ENCODE measurements at places on chromosomes 2 and 18. TPM values are rescaled to one million over a fixed set of nuclear protein-coding genes. Genes with fewer than 3 reads are reported as not detected.

Gene CRYGC
- not detected for total RNA-seq

Gene GALNT14
- total RNA-seq = 5.9 TPM

Gene PLEKHA3
- total RNA-seq = 14.0 TPM

Gene PIKFYVE
- total RNA-seq = 50.9 TPM

DNA sequence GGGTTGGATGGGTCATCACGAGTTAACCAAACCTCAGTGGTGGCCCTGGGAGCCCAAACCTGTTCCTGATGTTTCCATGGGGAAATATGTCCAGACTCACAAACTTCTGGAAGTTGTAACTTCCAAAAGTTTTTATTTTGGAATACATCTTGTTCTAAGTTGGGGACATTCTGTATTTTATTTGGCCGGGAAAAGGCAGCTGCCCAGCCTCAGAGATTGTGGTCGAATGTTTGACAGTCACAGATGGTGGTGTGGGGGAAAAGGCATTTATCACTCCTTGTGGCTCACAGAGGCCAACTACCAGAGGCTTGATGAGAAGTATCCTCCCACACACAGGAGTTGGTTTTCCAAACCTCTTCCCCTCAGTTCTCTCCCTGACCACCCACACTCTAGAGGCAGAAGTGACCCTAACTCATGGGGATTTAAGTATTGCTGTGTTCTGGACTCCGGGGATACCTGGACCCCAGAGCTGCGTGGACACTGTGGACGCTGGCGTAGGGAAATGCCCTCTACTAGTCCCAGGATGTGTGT lies 124.7 kb upstream of the PPP1CB start:
- DNase-seq = no peak

DNA sequence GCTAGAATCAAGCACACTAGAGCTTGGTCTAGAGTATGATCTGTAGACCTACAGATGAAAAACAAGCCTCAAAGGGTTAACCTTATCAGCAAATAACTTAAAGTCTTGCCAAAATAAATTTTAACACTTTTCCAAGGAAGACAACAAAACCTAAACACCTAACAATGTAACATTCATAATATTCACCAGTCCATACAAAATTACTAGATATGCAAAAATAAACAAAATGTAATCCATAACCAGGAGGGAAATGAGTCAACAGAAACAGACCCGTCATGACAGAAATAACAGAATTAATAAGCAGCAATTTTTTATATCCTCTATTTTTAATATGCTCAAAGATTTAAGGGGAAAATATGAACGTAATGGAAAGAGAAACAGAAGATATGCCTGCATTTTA lies 36.1 kb downstream of the TRAK2 start:
- DNase-seq = no peak

GRCh38 chr2:39232141-39232540 lies 11.6 kb downstream of the CDKL4 start:
- no peak for DNase-seq

DNA sequence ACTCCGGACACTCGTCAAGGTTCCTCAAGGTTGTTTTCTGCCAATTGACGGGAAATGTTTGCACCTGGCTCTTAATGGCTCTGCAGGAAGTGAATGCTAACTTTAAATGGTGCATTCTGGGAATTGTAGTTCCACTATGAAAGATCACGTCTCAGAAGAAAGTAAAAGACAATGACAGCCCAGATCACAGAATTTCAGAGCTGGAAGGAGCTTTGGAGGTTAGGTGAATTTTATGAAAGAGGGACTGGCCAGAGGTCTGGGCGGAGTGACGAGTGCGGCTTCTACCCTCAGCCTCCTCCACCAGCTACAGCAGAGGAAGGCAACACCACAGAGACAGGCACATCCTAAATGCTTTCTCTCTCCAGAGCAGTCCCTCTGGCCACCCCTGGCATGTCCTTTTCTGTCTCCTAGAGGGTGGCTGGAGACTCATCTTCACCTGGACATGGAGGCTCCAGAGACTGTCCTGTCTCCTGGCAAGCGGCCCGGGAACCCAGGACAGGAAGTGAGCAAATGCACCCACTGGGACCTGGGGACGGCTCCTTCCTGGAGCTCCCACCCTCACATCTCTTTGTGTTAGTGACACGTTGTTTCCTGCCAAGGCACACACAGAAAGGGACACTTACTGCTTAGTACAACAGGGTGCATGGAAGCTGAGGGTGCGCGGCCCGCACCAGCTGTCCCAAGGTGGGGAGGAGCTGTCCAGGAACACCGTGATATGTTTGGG lies 19.4 kb downstream of the THAP4 start:
- DNase-seq = peak; percentile 20

DNA sequence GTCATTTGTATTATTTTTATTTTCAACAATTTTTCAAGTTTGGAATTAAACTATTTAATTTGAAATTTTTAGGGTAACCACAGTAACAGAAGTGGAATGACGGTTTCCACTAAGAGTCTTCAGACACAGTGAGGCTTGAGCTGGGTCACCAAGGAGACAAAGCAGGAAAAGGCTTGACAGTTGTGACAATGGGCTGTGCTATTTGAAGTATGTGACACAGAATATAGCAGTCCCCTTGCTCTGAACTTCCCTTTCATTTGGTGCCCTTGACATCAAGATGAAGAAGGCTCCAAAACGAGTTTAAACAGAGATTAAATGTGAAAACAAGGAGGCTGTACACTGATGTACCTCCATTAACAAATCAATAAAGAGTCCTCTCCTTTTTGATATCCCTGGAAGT lies 265.4 kb upstream of the DLGAP1 start:
- DNase-seq = no peak

DNA sequence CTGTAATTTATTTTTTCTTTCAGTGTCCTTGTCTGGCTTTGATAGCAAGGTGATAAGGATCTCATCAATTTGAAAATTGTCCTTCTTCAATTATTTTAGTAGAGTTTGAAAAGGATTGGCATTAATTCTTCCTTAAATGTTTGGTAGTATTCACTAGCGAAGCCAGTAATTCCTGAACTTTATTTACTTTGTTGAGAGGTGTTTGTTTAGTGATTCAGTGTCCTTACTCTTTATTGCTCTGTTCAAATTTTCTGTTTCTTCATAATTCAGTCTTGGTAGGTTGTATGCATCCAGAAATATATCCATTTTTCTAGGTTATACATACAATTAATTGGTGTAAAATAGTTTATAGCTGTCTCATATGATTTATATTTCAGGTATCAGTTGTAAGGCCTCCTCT lies 676.7 kb upstream of the POU3F3 start:
- no peak for DNase-seq

DNA sequence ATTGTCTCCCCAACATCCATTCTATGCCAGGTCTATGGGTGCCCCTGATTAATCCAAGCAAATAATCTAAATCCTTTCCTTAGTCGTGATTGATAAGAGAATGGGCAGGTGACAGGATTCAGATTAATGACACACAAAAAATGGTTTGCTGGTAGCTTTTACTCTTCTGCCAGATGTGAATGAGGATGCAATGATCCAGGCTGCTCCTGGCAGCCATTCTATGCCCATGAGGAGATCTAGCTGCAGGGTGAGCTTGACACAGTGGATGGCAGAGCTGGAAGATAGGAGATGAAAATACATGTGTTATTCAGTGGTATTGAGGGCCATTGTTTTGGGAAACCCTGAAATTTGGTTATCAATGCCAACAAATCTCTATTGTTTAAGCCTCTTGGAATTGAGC lies 69.7 kb downstream of the ACYP2 start:
- DNase-seq = no peak

DNA sequence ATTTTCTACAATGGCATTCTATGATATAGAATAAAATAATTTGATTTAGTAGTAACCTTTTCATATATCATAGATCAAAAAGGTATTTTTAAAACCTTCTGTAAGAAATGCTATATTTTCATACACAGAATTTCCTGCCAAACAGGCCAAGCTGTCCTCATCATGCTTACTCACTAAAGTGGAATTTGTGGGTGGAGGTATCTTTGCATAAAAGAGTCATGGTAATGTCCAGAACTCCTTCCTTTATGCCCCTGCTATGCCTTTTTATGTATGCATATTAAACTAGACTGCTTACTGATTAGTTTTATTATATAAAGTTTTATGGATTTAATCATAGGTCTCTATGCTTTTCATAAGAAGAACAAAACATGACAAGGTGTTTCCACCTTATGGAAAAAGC lies 27.5 kb upstream of the MARCHF7 start:
- no peak for DNase-seq

- no peak for DNase-seq
Observed at GRCh38 chr18:77248873-77249568, 627 bp upstream of the GALR1 start.

GRCh38 chr2:45788401-45788800 lies 136.9 kb downstream of the PRKCE start:
- no peak for DNase-seq

GRCh38 chr2:219155054-219155644 lies 5.5 kb downstream of the NHEJ1 start:
- DNase-seq = peak; percentile 87

DNA sequence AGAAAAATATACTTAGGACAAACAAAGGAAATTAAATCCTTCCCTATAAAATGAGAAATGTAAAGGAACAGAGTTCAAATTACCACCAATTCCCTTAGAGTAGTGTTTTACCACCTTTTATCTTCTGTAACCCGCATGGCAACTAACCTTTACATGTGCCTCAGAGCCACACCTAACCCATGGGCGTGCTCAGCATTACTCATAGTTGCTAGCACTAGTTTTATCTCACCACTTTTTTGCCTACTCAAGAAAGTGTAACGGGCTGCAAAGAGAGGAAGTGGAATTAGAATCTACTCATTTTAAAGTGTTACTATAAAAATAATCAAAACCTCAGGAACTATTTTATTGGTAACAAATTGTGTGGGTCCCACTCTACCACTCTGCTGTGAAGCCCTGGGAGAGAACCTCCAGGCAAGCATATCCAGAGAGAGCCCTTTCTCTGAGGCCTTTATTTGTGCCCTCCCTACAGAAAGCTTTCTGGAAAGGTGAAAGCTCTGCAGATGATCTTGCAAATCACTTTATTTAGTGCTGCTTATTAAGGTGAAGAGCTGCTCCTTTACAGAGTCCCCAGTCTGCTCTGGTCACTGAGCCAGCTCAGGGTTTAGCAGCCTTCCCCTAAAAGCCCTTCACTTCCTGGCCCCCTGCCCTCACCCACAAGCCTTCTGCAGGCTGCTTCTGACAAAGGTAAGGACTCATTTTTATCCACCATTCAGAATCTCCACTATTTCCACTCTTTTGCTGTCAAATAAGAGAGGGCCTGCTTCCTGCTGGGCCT lies 98.8 kb downstream of the TRABD2A start:
- DNase-seq = no peak

Data from SK-MEL-5 (cell line).